ENCODE measurements at places on chromosomes 4 and X. TPM values are rescaled to one million over a fixed set of nuclear protein-coding genes. Genes with fewer than 3 reads are reported as not detected.

C4orf36 gene
- not detected for polyA plus RNA-seq

MAGEE2 gene
- polyA plus RNA-seq: not detected

DNA sequence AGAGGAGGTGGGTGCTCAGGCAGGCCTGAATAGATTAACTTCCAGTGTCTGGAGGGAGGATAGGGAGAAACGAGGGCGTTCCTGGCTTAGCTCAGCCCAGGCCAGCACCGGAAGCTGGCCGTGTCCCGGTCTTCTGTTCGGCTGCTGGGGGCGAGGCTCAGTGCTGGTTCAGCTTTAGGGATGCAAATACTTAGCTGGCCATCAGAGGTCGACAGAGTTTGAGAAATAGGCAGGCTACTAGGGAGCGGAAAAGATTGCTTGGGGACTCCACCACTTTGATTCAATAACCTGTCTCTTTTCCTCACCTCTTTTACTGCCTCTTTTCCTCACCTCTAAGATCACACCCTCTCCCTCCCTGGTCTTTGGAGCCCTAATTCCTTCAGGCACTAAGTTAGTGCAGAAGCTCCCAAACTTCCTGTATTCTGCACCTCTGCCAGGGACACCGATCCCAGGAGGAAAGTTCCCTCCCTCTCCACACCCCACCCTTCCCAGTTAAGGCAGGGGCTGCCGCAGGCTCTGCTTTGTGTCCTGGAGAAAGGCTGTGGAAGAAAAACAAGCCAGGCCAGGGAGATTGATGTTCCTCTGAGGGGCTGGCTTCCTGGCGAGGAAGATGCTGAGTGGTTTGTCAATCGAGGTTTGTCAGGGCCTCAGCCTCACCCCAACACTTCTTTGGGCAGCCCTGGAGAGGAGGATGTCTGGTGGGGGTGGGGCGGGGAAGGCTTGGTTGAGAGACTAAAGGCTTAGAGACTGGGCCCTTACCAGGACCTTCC, 6.0 kb upstream of the EFNB1 start:
- DNase-seq: no peak

GRCh38 chrX:25048178-25048577, 32.4 kb upstream of the ARX start:
- no peak for DNase-seq

FREM3 gene
- not detected for polyA plus RNA-seq

- DNase-seq: no peak
These were observed 54.0 kb downstream of the COL25A1 start for GRCh38 chr4:109248322-109248900.

CXCL11 gene
- not detected for polyA plus RNA-seq

DNA sequence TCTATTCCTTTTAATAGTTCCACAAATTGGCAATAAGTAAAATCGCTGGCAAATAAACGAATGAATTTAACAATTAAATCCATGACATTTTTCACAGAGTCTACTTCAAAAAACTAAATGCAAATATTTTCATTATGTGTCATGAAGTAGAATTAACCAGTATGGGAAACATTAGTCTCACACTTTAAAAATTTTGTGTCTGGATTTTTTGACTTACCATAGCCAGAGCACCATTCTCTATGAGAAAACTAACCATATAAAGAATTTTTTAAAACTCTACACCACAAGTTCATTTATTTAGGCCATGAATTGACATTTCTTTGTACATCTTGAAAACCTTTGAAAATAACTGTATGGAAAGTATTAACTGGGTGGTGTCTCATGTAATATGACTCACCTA, 41.2 kb downstream of the PRDM5 start:
- DNase-seq: no peak

- DNase-seq: no peak
These were observed 10.3 kb upstream of the CXCL2 start for GRCh38 chr4:74109116-74109869.

- no peak for DNase-seq
These were observed 46.9 kb upstream of the HSD17B10 start for GRCh38 chrX:53481093-53481492.

- no peak for DNase-seq
These were observed 254.3 kb upstream of the AGA start for GRCh38 chr4:177696438-177696966.

P2RY8 gene
- 285 TPM for polyA plus RNA-seq

- no peak for DNase-seq
These were observed 156.9 kb downstream of the SLIT2 start for GRCh38 chr4:20408611-20409010.

DNA sequence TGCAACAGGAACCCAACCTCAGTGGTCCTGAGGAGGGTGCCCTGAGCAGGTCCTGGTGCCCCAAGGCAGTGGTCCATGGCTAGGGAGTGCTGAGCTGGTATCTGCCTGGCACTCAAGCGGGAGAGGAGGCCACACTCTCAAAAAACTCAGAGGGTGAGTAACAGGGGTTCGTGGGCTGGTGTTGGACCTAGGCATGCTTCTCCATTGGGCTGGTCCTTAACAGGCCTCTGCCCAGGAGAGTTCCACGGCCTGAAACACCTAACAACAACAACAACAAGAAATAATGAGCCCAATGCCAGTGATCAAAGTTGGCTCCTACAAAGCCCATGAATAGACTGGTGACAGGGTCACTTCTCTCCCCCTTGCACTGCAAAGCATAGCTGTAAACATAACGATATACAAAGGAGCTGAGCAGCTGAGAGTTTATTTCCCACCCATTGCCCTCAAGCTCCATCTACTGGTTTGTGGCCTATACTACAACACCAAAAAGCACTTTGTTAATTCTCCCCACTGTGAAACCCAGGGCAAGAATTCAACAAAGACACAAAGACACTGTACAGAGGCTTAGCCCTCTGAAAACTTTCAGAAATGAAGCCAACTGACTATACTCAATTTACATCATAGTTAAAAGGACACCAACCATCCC, 736.1 kb upstream of the ADGRL3 start:
- DNase-seq: no peak

- no peak for DNase-seq
These were observed 153.8 kb upstream of the AGA start for GRCh38 chr4:177596035-177596434.

DUX4 gene
- polyA plus RNA-seq: not detected

GRCh38 chr4:76622717-76623116, 187.7 kb downstream of the SHROOM3 start:
- DNase-seq: no peak

DNA sequence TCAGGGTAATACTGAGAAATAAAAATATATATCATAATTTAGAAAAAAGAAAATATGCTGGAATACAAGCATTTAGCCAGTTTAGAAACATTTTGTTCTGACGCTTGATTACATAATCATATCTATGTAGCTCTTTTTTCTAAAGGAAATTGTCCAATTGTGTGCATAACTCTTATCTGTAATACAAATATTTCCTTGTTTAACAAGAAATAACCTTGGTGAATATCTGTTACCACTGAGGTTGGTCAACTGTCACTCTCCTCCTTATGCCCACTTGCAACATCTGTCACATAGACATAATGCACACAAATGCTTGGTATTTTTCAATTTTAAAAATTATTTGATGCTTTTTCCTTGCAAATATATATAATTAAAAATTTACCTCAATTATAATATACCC, 609.7 kb downstream of the TLL1 start:
- DNase-seq: no peak

GPR119 gene
- not detected for polyA plus RNA-seq

ZNF674 gene
- not detected for polyA plus RNA-seq

GRCh38 chrX:45781901-45782553, 581.4 kb upstream of the DIPK2B start:
- no peak for DNase-seq

GRCh38 chr4:36675436-36675835, 394.0 kb downstream of the DTHD1 start:
- no peak for DNase-seq

DNA sequence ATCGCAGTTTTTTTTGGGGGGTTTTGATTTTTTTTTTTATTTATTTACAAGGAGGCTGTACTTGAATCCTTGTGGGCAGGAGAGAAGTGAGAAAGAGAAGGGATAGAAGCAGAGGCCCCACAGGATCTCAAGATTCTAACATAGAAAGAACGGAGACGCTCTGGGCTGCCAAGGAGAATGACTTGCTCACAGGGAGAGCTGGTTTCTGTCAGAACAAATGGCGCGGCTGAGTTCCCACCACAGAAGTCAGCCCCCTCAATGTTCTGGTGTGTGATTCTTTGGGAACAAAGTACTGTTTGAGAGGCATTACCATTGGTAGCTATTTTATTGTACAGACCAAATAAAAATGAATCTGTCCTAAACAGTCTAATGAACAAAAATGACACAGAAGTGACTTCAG, 80.6 kb downstream of the ATXN3L start:
- DNase-seq: no peak

TRPC5OS gene
- polyA plus RNA-seq: not detected

SOD3 gene
- polyA plus RNA-seq: not detected

APELA gene
- not detected for polyA plus RNA-seq

UGT2A1 gene
- not detected for polyA plus RNA-seq

HHIP gene
- 0.81 TPM for polyA plus RNA-seq

DNA sequence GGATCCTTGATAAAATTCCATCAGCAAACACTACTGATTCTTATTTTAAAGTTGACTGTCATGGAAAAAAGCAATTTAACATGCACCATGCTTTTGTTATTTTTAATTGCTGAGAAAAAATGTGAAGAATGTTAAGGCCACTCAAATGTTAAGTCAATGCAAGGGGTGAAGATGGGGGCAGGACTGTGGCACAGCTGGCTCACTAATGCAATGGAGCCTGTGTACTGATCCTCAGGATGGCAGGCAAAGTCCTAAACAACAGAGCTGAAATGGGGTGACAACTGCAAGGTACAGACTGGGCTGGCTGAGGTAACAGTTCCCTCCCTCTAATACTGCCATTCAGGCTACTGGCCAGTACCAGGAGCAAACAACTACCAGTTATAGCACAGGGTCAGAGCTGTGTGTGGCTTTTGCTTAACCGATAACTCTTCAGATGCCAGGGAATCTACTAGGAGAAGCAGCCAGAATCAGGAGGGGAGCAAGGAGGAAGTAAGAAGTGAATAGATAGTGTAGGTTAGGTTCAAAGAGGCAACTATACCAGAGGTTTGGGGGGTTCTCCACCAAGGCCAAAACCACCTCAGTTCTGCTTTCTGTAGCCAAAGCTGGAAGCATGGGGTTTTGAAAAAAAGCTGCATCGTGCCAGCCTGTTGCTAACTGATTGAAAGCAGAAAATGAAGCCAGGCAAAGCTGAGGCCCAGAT, 372.6 kb downstream of the OPHN1 start:
- no peak for DNase-seq

HSD17B13 gene
- polyA plus RNA-seq: 0.17 TPM

DNA sequence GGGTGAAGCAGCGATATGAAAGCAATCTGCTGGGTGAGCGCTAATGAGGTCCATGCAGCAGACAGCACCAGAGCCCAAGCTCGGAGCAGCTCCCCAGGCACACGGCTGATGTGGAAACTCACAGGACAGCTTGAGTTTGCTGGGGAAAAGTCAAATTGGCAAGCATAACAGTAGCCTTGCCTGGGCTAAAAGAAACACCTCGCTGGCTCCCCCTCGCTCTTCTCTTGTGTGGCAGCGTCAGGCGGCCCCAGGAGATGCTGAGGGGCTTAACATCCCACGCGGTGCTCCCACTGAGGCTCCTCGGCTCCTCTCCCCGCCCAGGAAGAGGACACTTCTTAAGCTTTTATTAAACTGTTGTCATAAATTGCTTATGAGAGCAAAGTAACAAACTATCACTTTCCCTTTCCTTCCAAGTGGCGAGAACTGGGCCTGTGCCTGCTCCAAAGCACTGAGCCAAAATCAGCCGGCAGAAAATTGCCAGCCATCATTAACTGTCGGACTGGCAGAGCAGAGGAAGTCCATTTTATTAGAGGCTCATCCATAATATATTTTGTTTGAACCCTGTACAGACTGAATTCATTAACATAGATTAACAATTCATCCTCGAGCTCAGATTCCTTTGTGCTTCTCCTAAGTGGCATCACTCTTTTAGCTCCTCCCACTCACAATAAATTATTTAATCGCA, 111.4 kb downstream of the TSPAN5 start:
- DNase-seq: no peak

MTTP gene
- not detected for polyA plus RNA-seq

- DNase-seq: no peak
These were observed 70.0 kb downstream of the TAB3 start for GRCh38 chrX:30819080-30819479.

All from naive B cell (primary cell).